Breast epithelium (tissue), 4 donors: ENCODE measurements at places on chromosomes 5 and 9. TPM values are rescaled to one million over a fixed set of nuclear protein-coding genes. Genes with fewer than 3 reads are reported as not detected.

The C8G gene
- not detected for total RNA-seq

The S1PR3 gene
- total RNA-seq, result 27.7 TPM

The LCN15 gene
- not detected for total RNA-seq

The COL23A1 gene
- 0.32 TPM for total RNA-seq

The NDUFS6 gene
- 37.9 TPM for total RNA-seq

The SLC9A3 gene
- total RNA-seq, result 1.1 TPM

The RELL2 gene
- total RNA-seq, result 1.3 TPM

The TAF11L9 gene
- total RNA-seq, result not detected

The EQTN gene
- total RNA-seq, result not detected

The KIAA0825 gene
- 15.5 TPM for total RNA-seq

The DAB2IP gene
- 55.8 TPM for total RNA-seq

The CENPK gene
- total RNA-seq, result 0.98 TPM

The IFNA21 gene
- total RNA-seq, result not detected

The BHMT gene
- total RNA-seq, result 1.8 TPM

The FOXI1 gene
- total RNA-seq, result not detected

The MYOT gene
- total RNA-seq, result 4.7 TPM
